ENCODE measurements at places on chromosomes 11 and 22. TPM values are rescaled to one million over a fixed set of nuclear protein-coding genes. Genes with fewer than 3 reads are reported as not detected.

Gene ACER3
- 28.6 TPM for total RNA-seq

Gene CCDC73
- total RNA-seq, result 0.17 TPM

Gene TMPRSS5
- 0.34 TPM for total RNA-seq

Gene ZNRF3
- total RNA-seq, result 1.7 TPM

Gene PATE2
- total RNA-seq, result not detected

Gene USH1C
- 0.75 TPM for total RNA-seq

Gene OR2D2
- not detected for total RNA-seq

Gene BLID
- total RNA-seq, result not detected

Gene WT1
- 0.82 TPM for total RNA-seq

Gene RAG2
- total RNA-seq, result not detected

Gene PLAAT4
- 21.2 TPM for total RNA-seq

Gene HBB
- 64.1 TPM for total RNA-seq

Gene SEPTIN3
- total RNA-seq, result 0.19 TPM

Gene PKNOX2
- 0.51 TPM for total RNA-seq

Gene SLC22A9
- total RNA-seq, result not detected

Gene EFCAB6
- total RNA-seq, result 2.6 TPM

Gene VPREB1
- not detected for total RNA-seq

Gene MIAT
- total RNA-seq, result 0.66 TPM

Gene SMDT1
- 12.7 TPM for total RNA-seq

Gene CEND1
- not detected for total RNA-seq

Gene LRRC4C
- total RNA-seq, result 0.16 TPM

Gene SLC22A24
- not detected for total RNA-seq

Gene LIF
- 0.88 TPM for total RNA-seq

Gene ART1
- total RNA-seq, result not detected

Gene PATE4
- total RNA-seq, result not detected

Gene DTX4
- 22.8 TPM for total RNA-seq

Gene PKDREJ
- total RNA-seq, result 0.22 TPM

Gene ADORA2A
- total RNA-seq, result 0.88 TPM

Gene ADAMTS15
- 22.7 TPM for total RNA-seq

Gene C11orf52
- 7.5 TPM for total RNA-seq

Gene TRIM22
- 66.8 TPM for total RNA-seq

Gene TCN1
- 0.34 TPM for total RNA-seq

Gene ABTB2
- 0.94 TPM for total RNA-seq

Gene OTOG
- not detected for total RNA-seq

Gene PDGFD
- 51.4 TPM for total RNA-seq

Gene MS4A8
- total RNA-seq, result not detected

Gene APIP
- total RNA-seq, result 36.9 TPM

Gene C11orf87
- total RNA-seq, result not detected

Gene SNX32
- not detected for total RNA-seq

Gene MOGAT2
- total RNA-seq, result 0.57 TPM

Gene GAL
- not detected for total RNA-seq

Gene BIK
- total RNA-seq, result 1.4 TPM

Gene TNNT3
- 9.0 TPM for total RNA-seq

Gene KMT5B
- 30.6 TPM for total RNA-seq

Measured in subcutaneous adipose tissue (tissue), 4 donors.